Occipital lobe (tissue), 3 donors: ENCODE measurements at places on chromosomes 5 and 9.

- no peak for DNase-seq
These were observed 12.9 kb downstream of the INPP5E start for GRCh38 chr9:136426787-136427186.

DNA sequence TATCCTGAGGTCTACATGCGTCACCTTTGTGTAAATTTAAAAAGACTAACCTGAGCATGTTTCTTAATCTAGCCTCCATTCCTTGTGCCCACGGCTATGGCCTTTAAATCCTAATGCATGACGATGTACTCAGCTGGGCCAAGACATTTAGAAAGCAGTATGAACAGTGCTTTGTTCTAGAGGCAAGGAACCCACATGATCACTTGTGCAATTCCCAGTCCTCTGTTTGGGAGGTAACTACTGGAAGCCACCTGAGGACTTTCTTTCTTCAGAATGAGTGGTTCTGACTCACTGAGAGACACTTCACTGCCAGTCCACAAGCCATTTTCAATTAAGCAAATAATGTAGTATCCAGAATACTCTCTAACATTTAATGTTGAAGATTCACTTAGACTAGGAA is 181.3 kb downstream of the RAB3C start:
- DNase-seq: no peak

DNA sequence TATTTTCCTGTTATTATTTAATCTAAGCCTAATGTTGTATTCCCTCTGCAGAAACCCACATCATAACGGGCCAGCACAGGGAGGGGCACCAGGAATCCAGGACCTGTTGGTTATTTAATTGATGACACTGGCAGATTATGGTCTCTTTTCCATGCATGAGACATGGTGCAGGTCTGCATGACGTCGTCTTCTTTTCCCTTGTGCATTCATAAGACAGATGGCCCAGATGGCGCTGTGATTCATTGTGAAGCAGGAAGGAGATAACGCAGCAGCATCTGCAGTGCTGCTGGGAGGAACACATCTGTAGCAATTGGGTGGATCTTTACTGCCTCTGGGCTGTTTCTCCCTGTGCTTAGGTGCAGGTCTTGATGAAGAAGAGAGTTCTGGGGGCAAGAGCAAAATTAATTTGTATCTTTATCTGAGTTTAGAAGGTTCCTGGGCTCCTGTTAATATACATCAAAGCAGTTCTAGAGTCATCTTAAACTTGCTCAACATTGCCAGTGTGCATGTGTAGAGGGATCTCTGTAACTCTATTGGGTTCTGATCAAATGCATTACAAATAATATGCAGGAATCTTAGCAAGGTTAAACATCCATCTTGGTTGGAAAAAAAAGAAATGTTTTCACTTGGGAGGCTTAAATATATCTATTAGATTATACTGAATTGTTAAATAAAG is 176.1 kb downstream of the PCSK1 start:
- no peak for DNase-seq

- DNase-seq: no peak
These were observed 176.3 kb upstream of the SEMA6A start for GRCh38 chr5:116750631-116751580.

GRCh38 chr5:111066261-111066938 is 5.1 kb upstream of the TSLP start:
- DNase-seq: no peak

DNA sequence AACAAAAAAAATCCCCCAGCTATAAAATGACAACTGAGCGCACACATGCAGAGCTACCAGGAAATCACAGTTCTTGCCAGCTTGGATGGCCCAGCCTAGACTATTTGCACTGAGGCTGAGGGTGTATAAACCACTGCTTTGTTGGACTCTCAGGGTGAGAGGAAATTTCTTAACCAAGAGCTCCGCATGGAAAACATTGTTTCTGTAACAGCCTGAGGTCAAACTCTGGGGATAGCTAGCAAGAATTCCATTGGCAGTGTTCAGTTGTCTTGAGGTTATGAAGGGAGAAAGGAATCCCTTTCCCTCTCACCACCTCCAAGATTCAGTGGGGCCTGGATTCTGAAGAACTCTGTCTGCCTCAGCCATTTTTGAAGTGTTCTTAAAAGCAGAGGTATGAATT is 360.0 kb downstream of the OSTF1 start:
- no peak for DNase-seq

DNA sequence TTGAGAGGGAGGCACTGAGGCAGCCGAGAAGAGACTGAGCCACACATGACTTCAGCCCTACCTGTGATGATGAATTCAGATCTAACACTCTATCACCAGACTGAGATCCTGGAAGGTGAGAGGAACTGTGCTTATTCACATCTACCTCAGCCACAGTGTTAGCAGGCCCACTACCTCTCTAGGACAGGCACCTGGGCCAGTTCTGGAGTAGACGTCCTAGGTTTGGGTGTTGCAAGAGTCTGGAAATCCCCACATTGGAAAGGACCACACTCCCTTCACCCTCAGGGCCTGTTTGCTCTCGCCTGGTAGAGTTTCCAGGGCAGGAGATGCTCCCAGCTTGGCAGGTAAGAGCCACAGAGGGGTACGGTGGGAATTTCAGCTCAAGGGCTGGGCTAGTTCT is 113.8 kb upstream of the CCL21 start:
- DNase-seq: no peak

- DNase-seq: no peak
These were observed 216.9 kb downstream of the CAVIN4 start for GRCh38 chr9:100794738-100795269.

GRCh38 chr9:98002808-98003207 is 19.7 kb downstream of the ANP32B start:
- no peak for DNase-seq

DNA sequence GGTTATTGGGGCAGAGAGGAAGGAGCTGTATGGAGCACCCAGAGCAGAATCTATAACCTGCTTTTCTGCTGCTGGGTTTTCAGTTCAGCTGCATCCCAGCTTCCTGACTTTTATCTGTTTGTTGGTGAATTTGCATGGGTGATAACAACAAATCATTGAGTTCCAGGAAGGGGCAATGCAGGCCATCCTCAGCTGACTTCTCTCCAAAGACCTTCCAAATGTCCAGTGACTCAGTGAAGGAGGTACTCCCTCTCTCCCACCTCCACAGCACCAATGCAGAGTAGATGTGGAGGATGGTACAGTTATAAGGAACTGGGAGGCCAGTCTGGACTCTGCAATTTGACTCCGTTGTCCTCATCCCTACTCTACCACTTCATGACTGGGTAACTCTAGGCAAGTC is 1.6 kb upstream of the TXN start:
- DNase-seq: no peak

DNA sequence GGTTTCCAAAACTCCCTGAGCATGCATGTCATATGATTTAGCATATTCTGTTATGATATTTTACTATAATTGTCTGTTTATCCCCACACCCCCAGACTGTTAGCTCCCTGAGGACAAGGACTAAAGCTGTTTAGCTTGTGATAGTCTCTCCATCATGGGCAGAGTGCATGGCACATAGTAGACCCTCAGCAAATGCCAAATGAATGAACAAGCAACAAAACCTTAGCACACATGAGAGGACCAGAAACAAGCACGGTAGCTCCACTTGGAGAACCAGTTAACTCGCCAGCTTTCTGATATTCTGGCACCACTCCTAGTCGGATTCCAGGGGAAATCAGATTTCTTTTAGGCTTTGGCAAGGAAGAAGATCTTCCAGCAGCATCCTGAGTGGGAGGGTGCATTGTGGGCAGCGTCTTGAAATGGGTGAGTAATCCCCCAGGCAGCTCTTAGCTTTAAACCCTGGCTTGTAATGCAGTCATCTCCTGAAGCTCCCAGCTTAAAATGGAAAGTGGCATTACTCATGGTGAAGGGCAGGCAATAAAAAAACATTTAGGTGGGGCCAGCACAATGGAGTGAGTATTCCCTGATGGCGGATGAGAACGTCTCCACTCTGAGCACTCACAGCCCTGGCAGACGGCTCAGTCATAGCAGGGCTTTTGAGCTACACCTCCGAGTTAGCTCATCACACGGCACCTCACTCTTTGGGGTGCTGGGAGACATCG is 41.1 kb downstream of the FGF1 start:
- DNase-seq: peak; percentile 74

GRCh38 chr9:137266162-137266527 is 11.0 kb downstream of the NELFB start:
- no peak for DNase-seq

GRCh38 chr9:134925011-134925511 is 7.3 kb upstream of the FCN1 start:
- DNase-seq: no peak

DNA sequence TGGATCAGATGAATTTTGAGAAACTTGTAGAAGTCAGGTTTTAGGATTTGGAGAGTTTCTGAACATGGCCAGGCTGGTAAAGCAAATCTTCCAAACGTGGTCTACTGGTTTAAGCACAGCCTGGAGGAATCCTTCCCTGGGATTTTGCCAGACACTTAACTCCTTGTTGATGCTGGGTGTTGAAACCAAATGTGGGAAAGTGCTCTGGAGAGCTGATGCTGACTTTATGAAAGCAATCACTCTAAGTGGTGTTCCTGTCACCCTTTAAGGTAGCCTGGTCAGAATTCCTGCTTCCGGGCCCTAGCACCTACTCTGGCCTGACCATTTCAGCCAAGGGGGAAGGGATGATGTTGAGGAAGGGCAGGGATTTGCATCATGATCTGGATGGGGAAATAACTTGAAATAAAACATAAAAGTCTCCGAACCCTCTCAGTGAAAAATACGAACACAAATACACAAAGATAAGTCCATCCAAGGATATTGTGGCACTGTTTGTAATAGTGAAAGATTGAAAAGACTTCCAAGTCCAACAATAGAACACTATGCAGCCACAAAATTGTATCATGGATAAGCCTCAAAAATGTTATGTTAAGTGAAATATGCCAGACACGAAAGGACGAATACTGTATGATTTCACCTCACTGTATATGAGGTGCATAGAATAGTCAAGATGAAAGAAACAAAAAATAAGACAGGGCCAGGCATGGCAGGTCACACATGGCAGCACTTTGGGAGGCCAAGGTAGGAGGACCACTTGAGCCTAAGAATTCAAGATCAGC is 57.7 kb downstream of the PDE6A start:
- DNase-seq: no peak

DNA sequence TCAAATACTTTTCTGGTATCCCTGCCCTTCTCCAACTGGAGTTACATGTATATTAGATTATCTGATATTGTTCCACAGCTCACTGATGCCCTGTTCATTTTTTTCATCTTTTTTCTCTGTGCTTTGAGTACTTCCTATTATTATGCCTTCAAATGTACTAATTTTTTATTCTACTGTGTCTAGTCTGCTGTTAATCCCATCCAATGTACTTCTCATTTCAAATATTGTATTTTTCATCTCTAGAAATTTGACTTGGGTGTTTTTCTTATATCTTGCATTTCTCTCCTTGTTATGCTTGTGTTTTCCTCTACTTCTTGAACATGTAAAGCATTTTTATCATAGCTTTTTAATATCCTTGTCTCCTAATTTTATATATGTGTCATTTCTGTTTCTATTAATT is 41.6 kb upstream of the MYOT start:
- no peak for DNase-seq

- DNase-seq: no peak
These were observed 16.1 kb downstream of the PCBD2 start for GRCh38 chr5:134920848-134921575.

DNA sequence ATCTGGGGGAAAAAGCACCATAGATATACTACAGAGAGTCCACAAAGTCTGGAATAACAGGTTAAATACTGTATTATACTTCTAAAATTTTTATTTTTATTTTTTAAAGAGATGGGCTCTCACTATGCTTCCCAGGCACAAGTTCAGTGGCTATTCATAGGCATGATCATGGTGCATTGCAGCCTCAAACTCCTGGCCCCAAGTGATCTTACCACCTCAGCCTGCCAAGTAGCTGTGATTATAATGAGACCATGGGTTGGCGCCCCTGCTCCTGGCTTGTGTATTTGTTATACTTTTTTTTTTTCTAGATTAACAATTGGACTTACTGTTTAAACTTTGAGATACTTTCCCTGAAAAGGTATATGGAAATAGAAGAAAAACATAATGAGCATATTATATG is 25.9 kb downstream of the ERBIN start:
- no peak for DNase-seq

GRCh38 chr5:77781076-77781475 is 4.9 kb upstream of the TBCA start:
- DNase-seq: no peak

- no peak for DNase-seq
These were observed 8.5 kb upstream of the ENDOG start for GRCh38 chr9:128809831-128810230.

DNA sequence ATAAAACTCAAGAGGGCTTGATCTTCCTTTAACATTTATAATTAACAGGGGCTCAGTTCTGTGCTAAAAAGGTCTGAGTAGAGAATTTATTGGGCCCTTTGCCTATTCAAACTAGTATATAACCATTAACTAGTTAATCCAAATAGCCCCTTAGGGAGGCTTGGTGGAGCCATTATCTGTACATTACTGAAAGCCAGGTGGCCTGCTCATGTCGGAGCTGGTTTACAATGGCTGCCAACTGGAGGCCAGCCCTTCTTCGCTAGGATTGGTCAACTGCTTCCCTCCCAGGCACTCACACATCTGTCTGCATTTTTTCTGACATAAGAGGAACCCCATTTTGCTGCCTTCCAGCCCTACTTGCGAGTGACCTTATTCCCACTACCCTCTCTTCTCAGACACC is 30.4 kb upstream of the NDFIP1 start:
- DNase-seq: no peak

DNA sequence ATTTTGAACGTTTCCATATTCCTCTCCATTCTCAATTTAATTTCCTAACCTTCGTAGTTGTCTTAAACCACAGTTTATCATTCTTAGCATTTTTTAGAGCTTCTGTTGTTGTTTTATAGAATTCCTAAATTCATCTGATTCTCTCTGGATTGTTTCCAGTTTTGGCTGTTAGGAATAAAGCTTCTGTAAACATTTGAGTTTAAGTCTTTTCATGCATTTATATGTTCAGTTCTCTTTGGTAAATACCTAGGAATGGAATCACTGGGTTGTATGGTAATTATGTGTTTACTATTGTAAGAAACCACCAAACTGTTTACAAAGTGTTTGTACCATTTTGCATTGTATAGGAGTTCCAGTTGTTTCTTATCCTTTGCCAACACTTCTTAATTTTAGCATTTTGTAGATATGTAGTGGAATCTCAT is 29.7 kb downstream of the GPR21 start:
- DNase-seq: no peak

- no peak for DNase-seq
These were observed 157.5 kb upstream of the SMIM23 start for GRCh38 chr5:171627936-171628632.

DNA sequence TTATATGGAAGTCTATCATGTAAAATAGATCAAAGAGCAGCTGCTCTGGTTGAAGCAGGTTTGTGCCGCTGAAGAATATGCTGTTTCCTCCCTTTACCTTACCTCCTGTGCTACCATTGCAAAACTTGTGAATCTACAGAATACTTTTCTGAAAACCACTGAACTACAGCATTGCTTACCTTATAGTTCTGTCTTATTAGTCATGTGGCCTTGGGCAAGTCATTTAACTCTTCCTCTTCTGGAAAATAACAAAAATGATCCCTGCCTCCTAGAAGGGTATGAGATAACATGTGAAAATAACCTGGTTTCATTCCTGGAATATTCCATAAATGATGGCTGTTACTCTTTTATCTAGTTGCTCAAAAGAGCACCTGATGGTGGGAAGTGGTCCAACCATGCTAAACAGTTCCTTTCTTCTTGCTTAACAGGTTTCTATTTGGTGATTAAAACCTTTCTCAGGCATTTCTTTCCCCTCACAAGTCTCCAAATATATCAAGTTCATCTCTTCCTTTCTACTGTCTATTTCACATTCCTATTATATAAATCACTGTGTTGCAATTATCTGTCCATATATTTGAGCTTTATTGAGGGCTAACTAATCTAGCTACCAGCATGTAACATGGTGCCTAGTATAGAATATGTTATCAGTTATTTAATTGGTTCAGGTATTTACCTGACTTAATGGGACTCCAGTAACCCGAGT is 15.0 kb downstream of the TRIM32 start:
- DNase-seq: no peak
